ENCODE measurements at places on chromosomes 4 and X.

- no peak for DNase-seq
These were observed 865.9 kb downstream of the FAT4 start for GRCh38 chr4:126180642-126181041.

DNA sequence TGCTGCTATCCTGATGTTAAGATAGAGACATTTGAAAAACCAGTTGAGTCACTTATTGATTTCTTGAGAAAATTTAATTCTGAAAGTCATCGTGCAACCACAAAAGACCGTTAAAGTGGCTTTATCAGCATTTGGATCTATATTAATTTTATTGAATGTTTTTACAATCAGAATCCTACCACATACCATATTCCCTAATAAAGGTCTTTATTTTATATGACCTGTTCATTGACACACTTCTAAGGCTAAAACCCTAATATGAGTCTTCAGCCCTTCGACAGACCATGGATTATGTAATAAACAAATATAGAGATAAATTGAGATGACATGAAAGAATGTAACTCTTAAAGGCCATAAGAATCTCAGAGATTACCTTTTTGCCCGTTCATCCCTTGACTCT, 68.1 kb downstream of the BANK1 start:
- DNase-seq = no peak

DNA sequence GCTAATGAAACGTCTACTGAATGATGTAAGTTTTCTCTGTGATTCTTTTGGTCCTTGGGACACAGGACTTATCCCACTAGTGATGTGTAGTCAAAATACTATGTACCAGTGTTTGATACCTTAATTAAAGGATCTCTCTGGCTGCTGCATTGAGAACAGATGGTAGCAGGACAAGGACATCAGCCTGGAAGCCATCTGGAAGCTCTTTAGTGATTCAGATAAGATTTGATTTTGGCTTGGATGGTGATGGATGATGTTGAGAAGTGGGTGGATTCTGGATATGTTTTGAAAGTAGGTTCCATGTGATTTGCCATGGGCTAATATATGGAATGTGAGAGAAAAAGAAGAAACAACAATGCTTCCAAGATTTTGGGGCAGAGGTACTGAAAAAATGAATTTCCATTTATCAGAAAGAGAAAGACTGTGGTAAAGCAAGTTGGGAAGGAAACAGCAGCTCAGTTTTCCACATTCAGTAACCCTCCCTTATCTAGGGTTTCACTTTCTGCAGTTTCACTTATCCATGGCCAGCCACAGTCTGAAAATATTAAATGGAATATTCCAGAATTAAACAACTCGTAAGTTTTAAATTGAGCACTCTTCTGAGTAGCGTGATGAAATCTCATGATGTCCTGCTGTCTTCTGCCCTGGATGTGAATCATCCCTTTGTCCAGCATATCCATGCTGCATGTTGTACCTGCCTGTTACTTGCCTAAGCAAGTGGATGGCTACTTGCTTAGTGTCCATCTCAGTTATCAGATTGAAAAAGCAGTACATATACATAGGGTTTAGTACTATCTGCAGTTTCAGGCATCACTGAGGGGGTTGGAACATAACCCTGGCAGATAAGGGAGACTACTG, 15.6 kb downstream of the CD38 start:
- no peak for DNase-seq

DNA sequence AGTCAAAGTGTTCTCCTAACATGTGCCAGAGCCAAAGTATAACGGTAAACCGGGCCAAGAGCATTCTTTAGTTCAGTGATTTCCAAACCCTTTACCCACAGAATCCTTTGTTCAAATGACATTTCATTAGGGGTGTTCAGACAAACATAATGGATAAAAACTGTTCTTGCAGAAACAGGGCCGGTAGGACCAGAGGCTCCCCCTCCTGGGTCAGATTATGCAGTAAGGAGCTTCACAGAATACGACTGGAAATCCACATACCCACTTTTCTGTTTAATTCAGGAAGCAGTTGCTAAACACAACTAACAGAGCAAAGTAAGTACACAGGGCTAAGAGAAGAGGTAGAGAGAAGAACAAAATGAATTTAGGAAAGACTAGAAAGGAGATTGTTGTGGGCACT, 46.6 kb upstream of the TMEM184C start:
- DNase-seq = no peak

DNA sequence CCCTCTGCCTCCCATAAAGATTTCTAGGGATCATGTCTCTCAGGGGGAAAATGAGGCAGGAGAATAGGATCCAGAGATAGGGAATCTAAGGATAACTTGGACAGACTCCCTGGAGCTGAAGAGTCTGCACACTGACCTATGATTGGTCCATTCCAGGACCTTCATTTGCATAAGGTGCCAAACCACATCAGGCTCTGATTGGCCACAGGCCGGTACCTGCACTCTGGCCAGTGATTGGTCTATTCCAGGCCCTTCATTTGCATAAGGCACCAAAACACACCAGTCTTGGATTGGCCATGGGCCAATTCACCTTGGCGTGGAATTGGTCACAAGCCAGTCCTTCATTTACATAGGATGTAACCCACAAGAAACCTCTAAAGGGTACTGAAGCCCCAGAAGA, 4.0 kb upstream of the HERC5 start:
- no peak for DNase-seq

DNA sequence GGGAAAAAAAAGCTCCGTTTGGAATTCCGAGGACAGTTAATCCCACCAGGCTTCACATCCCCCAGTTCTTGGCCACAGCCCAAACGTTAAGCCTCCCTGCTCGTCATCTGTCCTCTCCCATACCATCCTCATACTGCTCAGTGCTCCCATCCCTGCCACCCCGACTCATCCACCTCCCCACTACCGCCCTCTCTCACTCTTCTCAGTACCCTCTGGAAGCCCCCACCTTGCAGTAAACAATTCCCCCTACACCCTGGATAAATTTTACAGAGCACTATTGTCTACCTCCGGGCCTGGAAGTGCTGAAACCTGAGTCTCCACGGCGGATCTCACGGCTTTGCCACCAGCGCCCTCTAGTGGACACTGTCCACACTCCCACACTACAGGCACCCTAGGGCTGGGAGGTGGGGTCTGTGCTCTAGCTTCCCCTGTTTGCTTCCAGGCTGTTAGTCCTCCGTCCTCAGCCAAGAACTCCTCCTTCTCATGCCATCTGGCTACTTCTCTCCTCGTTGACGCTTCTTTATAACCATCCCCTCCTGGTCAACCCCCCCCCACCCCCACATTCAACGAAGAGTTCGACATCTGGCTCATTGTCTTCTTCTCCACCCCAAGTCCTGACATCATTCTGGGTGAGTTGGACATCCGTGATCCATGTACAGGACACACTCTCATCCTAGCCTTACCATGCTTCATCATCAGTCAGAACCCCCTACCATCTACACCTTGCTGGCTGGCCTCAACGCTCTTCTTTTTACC, 54.5 kb downstream of the RTL9 start:
- DNase-seq = peak; percentile 71

DNA sequence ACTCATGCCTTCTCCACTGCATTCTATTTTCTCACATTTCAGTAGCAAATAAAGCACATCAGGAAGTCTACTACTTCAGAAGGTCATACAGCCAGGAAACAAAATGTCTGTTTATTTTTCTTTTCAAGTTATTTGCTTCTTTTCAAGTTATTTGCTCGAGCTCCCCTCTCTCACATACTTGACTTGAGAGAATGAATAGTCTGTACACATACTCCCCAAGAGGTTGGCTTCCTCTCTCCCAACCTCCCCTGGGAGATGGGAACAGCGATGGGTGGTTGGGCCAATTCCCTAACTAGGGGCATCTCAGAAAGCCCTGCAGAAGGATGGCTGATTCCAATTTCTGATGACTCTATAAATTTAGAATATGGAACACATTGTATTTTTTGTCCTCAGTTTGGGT, 64.7 kb upstream of the PTPN13 start:
- no peak for DNase-seq

- no peak for DNase-seq
These were observed 60.5 kb upstream of the ADAMTS3 start for GRCh38 chr4:72629540-72629939.

DNA sequence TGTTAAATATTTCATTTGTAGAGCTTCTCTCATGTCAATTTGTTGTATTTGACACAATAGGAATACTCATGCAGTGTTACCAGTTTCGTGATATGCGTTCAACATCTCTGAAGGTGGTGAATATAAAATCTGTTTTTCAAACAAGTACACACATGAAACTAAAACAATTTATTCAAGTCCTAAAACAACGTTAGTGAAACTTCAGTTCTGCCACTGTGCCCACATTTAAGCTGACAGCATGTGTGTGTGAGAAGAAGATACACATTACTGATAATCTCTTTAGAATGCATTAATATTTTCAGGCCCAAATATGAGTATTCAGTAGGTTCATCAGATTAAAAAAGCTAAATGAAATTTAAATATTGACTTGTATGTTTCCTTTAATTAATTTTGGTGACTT, 21.7 kb downstream of the GAB1 start:
- no peak for DNase-seq

GRCh38 chr4:64272432-64272831, 136.8 kb downstream of the TECRL start:
- DNase-seq = no peak

- DNase-seq = no peak
These were observed 60.4 kb downstream of the AGA start for GRCh38 chr4:177381762-177382310.

GRCh38 chr4:182083671-182084410, 159.4 kb upstream of the TENM3 start:
- DNase-seq = no peak

- no peak for DNase-seq
These were observed 89.0 kb downstream of the EFNB1 start for GRCh38 chrX:68917799-68918198.

DNA sequence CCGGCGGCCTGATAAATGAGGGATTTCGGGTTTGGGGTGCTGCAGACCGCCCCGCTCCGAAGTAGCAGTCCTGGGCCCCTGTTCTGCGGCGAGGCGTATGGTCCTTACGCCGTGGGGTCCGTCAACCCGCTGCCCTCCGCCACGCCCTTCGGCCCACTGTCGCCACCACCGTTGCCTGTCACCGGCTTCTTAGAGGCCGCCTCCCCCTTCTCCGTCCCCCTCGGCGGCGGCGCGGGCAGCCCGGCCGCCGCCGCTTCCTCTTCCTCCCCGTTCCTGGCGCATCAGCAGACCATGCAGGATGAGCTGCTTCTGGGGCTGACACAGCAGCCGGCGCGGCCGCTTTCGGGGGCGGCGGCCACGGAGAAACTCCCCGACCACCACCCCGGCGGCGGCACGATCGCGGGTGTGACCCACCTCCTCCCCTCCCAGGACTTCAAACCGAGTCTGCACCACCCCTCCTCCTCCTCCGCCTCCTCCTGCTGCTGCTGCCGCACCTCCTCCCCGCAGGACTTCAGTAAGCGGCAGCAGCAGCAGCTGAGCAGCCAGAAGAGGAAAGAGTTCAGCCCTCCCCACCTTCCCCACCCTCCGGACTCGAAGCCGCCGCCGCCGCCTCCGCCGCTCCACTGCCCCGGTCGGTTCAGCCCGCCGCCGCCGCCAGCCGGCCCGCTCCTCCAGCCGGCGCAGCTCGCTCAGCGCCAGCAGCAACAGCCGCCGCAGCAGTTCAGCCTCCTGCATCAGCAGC, 549 bp downstream of the CPEB2 start:
- peak; percentile 72 for DNase-seq

DNA sequence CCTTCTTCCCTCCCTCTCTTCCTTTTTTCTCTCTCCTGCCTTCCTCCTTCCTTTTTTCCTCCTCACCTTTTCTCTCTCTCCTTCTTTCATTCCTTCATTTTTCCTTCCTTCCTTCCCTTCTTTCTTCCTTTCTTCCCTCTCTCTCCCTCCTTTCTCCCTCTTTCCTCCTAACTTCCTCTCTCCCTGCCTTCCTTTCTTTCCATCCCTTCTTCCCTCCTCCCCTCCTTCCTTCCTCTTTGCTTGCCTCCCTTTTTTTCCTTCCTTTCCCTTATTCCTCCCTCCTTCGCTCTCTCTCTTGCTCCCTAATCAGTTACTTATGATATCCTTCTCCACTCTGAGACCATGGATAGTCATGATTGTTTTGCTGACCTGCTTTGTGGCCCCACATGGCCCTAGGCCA, 56.7 kb upstream of the PUDP start:
- DNase-seq = no peak

- DNase-seq = no peak
These were observed 293.3 kb downstream of the ADGRL3 start for GRCh38 chr4:61493470-61493869.

GRCh38 chr4:176575141-176575730, 217.5 kb downstream of the VEGFC start:
- DNase-seq = no peak

GRCh38 chr4:28490669-28491068, 1630.0 kb downstream of the STIM2 start:
- DNase-seq = no peak

- DNase-seq = no peak
These were observed 20.9 kb upstream of the XPNPEP2 start for GRCh38 chrX:129717892-129718291.

DNA sequence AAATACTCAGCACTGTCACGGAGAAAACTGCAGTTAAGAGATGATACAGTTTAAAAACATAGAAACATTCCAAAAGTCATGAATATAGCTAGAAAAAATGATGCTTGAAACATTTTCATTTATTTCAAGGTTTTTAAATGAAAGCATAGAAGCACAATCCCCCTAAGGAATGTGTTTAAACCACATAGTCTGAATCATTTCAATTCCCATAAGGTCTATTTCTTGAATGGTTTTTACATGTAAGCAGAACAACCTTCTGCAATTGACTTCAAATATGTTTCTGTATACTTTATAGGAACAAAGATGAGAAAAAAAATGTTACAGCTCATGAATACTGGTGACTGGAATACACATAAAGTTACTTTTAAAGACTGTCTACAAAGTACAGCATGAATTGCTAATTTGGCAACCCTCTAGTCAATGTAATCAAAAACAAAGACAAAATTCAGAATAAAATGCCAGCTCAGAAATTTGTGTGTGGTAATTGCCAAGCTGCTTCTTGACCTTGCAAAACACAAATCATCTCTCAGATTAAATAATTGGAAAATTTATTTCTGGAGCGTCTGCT, 886.4 kb upstream of the ADGRL3 start:
- no peak for DNase-seq

GRCh38 chrX:153474718-153475117, 4.3 kb upstream of the HAUS7 start:
- peak; percentile 33 for DNase-seq

DNA sequence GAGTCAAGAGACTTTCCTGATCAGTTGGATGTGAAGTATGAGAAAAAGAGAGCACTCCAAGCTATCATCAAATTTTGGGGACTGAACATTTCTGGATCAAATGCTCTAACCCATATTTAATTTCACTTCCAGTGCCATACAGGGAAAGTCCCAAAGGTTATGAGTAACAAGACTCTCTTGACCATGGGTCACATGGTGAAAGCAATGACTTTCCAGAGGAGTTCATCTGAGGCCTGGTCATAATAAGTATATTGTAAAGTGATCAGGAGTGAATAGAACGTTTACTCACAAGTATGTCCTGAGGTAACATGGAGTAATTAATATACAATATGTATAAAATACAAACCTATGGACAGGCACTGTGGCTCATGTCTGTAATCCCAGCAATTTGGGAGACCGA, 40.7 kb upstream of the ARMCX5 start:
- DNase-seq = no peak

GRCh38 chrX:96407501-96407900, 277.1 kb upstream of the DIAPH2 start:
- no peak for DNase-seq
